ENCODE measurements at places on chromosomes 7 and 10.

GRCh38 chr10:7045891-7046599 lies 364.8 kb downstream of the SFMBT2 start:
- no peak for DNase-seq

DNA sequence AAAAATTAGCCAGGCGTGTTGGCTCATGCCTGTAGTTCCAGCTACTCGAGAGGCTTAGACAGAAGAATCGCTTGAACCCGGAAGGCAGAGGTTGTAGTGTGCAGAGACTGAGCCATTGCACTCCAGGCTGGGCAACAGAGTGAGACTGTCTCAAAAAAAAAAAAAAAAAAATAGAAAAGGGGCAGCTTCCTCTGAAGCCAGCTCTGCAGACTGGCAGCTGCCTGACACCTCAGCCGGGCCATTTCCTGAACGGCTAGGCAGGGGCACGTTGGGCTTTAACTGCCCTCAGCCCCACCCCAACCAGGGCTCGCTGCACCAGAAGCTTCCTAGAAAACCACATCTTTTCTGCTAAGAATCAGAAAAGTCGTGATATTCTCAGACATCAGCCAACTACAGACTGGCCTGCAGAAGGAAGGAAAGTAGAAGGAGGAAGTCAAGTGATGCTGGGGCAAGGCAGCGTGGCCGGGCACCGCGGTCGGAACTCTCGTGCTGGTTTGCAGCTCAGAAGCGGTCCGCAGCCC lies 38.0 kb downstream of the PRKAG2 start:
- no peak for DNase-seq

GRCh38 chr7:100886142-100886935 lies 3.2 kb downstream of the UFSP1 start:
- DNase-seq: no peak

GRCh38 chr7:52670608-52671225 lies 364.7 kb upstream of the POM121L12 start:
- DNase-seq: no peak

- no peak for DNase-seq
These were observed 2.9 kb downstream of the ELN start for GRCh38 chr7:74030861-74031260.

DNA sequence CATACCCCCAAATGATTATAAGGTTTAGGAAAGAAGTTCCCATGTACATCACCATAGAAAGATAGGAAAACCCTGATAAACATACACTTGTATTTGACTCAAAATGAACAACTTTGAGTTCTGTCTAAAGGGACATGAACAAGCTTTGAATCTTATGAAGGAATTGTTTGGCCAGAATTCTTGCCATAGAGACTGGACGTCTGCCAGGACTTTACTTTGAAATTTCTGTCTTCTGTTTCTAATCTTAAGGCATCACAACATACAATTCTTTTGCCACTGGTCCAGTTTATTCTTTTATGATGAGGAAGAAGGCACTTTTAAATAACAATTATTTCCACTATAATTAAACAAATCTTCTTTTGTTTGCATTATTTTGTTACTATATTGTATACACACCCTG lies 26.2 kb upstream of the CYP26C1 start:
- DNase-seq: no peak

GRCh38 chr7:36207451-36208291 lies 54.6 kb downstream of the EEPD1 start:
- DNase-seq: peak; percentile 27

DNA sequence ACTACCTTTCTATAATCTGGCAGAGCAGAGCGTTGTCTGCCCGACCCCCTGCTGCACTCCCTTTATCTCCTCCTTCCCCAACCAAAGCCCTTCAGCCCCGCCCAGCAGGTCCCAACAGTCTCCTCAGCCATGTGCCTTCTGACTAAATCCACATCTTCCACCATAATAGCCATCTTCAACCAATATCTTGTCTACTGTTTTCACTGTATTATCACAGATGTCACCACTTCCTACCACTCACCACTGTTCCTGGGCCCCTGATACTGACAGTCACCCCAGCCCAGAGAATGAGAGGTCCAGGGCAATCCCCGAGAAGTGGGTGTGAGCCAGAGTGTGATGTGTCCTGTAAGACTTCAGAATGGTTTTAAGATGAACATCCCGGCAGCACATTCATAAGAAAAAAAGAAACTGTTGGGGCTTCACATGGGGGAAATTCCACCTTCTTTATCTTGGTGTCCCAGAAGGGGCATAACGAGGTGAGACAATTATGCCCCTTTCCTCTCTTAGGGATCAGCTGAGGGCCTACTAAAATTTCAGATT lies 25.3 kb downstream of the CCDC6 start:
- no peak for DNase-seq

- no peak for DNase-seq
These were observed 338.4 kb downstream of the GLRX3 start for GRCh38 chr10:130474591-130474990.

GRCh38 chr7:142083605-142084004 lies 27.9 kb upstream of the MGAM2 start:
- no peak for DNase-seq

DNA sequence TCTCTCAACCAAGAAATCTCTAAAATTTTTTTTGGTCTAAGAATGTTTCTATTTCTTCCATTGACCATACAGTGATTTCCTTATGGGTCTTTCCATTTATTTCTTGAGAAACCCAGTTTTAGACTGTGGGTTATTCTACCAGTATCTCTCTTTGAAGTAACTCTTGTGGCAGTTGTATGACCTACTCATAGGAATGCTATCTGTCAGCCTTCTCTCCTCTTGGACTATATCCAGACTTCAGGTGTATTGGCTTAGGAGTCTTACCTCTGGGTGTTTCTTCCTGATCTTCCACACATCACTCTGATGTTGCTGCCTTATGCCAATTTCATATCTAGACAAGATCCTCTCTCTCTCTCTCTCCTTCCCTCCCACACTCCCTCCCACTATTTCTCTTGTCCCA lies 178.1 kb downstream of the BMPER start:
- DNase-seq: no peak

DNA sequence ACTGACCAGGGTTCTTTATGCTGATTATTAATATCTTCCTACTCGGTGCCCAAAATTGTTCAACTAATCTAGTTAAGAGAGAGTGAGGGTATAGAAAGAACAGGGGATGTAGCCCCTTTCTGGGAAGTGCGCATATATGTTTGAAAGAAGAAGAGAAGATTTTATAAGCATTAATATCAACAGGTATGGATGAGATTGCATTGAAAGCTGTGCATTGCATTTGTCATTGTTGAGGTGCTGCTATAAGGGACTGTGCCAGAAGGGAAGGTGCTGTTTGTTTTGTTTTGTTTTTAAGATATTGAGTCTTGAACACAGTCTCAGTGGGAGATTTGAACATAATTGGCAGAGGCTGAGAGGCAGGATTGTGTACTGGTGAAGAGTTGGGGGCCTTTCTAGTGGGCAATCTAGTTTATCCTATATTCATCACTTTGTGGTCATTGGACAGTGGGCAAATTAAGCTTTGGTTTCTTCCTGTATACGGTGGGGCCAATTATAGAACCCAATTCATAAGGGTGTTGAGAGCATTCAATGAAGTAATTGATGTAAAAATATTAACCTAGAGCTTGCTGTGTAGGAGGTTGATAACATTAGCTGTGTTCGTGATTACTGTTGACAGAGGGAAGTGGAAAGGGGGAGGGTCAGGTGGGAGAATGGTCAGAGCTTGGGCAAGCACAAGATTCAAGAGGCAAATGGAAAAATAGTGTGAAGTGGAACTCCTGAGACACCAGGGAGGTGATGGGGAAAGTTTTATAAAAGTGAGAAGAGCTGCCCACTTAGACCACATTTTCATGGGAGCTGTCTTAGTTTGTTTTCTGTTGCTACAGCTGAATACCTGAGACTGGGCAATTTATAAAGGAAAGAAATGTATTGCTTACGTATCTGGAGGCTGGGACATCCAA lies 19.9 kb upstream of the PCGF5 start:
- no peak for DNase-seq

DNA sequence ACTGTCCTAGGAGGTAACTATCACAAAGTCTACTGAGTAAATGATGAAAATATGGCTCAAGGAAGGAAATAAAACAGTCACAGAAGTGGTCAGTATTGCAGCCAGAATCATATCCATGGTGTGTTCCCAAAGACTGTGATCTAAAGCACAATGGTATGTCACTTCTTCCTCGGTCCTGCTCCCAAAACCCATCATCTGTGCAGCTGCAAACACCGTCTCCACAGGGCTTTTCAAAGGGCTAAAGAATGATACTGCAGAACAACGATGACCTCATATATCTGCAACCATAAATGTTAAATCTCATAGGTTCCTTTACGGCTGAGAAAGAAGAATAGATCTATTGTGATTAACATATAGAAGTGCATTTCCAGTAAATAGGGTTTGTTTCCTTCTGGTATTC lies 465.0 kb downstream of the GRID1 start:
- DNase-seq: no peak

GRCh38 chr7:100465702-100466311 lies 1.7 kb upstream of the SPACDR start:
- no peak for DNase-seq

DNA sequence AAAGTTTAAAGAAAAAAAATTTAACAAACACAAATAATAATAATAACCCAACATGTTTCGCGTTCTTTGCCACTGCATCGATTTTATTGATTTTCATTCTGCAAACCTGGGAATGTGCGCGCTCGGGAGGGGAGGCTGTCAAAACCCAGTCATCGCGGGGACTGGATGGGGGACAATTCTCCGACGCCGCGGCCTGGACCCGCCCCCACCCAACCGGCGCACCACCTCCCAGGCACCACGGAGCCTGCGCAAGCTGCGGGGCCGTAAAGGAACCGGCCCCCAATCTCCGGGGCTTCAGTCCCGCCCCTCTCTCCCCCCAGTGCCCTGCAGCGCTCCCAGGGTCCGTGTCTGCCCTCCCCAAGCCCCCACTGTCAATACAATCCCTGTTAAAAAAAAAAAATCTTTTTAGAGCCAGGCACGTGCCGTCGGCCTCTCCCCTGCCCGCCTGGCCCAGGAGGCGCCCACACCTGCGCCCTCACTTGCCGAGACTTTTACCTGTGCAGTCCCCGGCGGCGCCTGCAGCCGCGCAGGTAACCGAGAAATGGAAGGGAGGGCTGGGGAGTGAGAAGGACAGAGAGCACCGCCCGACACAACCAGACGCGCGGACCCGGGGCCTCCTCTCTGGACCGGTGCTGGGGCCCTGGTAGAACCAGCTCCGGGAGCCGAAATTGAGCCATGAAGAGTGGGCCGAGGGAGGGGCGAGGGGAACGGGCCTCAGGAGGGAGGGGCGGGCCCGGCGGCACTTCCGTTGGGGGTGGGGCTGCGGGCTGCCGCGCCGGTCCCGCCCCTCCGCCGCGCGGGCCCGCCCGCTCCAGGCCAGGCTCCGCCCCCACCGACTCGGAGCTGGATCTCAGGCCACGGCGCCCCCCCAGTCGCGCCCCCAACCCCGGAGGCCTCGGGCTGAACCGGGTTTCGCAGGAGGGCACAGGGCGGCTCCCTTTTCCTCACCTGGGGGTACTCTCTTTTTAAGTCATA lies 7.6 kb upstream of the ZNF503 start:
- DNase-seq: no peak

- no peak for DNase-seq
These were observed 6.8 kb downstream of the AUTS2 start for GRCh38 chr7:69605070-69605469.

DNA sequence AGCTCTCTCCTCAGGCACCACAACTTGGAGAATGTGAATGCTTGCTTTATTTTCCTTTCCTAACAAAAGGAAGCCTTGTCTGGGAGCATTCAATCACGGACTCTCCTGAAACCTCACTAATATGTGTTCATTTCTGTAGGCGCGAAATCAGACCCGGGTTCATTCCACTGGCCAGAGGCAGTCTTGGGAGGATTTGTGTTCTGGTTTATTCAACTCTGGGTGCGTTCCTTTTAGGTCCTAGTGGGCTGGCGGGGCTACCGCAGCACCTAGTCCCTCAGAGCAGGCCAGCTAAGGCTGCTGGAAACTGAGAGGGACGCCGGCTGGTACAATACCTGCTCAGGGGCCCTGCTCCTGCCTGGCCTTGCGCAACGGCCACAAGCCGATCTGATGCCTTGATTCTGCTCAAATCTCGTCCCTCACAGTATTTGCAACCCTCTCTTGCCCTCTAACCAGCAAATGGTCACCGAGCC lies 7.5 kb downstream of the HOXA4 start:
- DNase-seq: no peak

DNA sequence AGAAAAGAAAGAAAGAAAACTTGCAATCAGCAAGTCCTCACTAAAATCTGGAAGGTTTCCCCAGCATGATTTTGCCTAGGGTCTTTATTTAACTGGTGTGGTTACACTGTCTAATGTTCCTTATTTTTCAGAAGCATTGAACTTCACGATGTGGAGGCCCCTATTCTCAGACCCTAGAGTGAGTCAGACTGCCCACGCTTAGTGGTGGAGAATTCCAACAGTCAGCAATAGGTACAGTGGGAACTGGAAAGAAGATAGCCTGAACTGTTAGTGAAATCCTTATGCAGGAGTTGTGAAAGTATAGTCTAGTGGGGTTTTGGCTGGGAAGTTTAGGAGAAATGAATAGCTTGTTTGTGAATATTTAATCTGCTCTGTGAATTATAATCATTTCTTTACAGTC lies 115.0 kb downstream of the FZD1 start:
- no peak for DNase-seq

- DNase-seq: no peak
These were observed 797 bp upstream of the STMP1 start for GRCh38 chr7:135661311-135662122.

- DNase-seq: peak; percentile 20
These were observed 103.1 kb upstream of the RHOBTB1 start for GRCh38 chr10:61047081-61047480.

GRCh38 chr7:128961030-128961659 lies 23.4 kb downstream of the IRF5 start:
- no peak for DNase-seq

DNA sequence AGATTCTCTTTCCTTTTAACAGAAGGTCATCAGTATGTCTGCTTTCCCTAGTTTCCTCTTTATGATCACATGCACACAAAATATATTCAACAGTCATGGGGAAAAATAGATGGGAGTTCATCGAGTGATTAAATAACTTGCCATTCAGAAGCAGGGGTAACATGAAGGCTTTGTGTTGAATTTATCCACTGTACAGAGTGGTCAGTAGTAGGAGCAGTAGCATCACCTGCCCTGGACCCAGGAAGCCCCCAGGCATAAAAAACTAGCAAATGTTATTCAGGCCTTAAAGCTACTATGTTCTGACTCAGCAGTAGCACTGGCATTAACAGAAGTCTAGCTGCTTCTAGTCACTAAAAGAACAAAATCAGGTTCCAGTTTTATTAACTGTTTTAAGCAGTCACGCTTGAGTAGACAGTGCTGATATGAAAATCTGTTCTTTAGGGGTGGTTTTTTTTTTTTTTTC lies 31.4 kb upstream of the FAM133B start:
- no peak for DNase-seq

GRCh38 chr7:23594879-23595604 lies 2.1 kb upstream of the CCDC126 start:
- DNase-seq: no peak
